ENCODE measurements at places on chromosomes 1 and 21.

GRCh38 chr1:2801046-2801445, 447 bp downstream of the TTC34 start:
- DNase-seq, result no peak

GRCh38 chr21:46516068-46516467, 57.4 kb downstream of the DIP2A start:
- DNase-seq, result no peak

- no peak for DNase-seq
Measured at GRCh38 chr1:117655220-117655577, 49.4 kb downstream of the TENT5C start.

GRCh38 chr1:236465231-236465958, 58.4 kb upstream of the LGALS8 start:
- DNase-seq, result no peak

DNA sequence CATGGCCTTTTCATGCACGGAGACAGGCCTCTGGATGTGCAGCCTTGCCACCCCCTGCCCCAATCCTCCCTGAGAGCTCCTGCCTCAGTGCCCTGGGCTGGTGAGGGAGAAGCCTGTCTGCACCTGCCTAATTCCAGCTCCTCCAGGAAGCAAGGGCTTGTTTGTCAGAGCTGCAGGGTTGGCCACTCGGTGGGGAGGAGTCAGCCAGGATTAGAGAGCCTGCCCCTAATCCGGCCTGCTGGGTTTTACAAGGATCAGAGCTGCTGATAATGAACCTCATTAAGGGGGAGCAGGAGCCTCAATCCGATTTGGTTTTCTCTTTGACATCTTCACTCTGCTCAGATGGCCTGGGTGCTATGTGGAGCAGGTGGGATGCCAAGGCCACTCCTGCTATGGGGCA, 31.9 kb upstream of the LHX4 start:
- DNase-seq, result no peak

DNA sequence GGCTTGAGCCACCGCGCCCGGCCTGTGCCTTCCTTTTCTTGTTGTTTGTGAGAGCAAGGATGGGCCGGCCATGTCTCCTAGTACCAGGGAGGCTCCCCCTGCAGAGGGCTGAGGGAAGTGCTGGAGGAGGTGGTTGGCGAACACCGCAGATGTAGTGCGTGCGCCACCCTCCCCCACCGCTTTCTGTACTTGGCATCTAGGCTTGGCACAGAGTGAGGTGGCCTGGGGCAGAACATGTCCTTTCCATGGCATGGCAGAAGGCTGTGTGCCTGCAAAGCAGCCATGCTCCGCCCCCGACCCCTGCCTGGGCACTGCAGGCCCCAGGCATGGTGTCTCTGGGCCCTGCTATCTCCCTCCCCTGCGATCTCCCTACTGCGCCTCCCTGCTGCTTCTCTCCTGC, 30.7 kb downstream of the ALPL start:
- no peak for DNase-seq

- no peak for DNase-seq
Measured at GRCh38 chr1:153220606-153221303, 3.4 kb downstream of the PRR9 start.

GRCh38 chr1:185155600-185156287, 1.0 kb downstream of the TRMT1L start:
- DNase-seq, result no peak

DNA sequence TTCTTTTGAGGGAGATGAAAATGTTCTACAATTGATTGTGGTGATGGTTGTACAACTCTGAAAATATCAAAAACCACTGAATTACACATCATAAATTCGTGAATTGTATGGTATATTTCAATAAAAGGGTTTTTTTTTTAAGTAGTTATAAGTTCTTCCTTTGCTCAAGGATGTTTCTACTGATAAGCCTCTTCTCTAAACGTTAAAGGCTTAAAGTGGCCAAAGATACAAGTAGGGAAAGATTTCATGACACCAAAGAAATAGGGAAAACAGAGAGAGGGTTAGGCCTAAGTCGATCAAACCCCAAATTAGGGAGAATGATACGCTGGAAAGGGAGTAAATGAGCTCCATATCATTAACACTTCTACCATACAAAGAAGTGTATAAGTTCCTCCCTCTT, 4.1 kb downstream of the KDM5B start:
- DNase-seq, result no peak

- DNase-seq, result no peak
Measured at GRCh38 chr1:183876309-183876708, 71.4 kb downstream of the RGL1 start.

Data from activated CD4-positive, CD25-positive, alpha-beta regulatory T cell treated with anti-CD3 and anti-CD28 coated beads, Interleukin-2, amount 50 U/mL, for 16 hours (primary cell).